ENCODE measurements at places on chromosomes 7 and 10.

- no peak for DNase-seq
These were observed 64.1 kb downstream of the SHOC2 start for GRCh38 chr10:110983466-110983865.

DNA sequence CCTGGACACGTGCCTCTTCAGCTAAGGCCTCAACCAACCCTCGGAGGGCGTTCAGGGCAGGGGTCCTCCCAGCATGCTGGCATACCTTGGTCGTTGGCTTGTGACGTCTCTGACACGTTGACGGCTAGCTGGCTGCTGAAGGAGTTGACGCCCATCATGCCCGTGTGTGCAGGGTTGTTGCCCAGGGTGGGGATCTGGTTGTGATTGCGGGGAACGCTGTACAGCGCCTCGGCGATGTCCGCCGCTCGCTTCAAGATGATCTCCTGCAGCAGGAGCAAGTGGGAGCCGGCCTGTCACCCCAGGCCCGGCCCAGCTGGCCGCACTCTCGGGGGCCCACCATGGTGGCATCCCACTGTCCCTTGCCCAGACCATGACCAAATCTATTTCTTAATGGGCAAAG, 122.0 kb downstream of the EBF3 start:
- no peak for DNase-seq

DNA sequence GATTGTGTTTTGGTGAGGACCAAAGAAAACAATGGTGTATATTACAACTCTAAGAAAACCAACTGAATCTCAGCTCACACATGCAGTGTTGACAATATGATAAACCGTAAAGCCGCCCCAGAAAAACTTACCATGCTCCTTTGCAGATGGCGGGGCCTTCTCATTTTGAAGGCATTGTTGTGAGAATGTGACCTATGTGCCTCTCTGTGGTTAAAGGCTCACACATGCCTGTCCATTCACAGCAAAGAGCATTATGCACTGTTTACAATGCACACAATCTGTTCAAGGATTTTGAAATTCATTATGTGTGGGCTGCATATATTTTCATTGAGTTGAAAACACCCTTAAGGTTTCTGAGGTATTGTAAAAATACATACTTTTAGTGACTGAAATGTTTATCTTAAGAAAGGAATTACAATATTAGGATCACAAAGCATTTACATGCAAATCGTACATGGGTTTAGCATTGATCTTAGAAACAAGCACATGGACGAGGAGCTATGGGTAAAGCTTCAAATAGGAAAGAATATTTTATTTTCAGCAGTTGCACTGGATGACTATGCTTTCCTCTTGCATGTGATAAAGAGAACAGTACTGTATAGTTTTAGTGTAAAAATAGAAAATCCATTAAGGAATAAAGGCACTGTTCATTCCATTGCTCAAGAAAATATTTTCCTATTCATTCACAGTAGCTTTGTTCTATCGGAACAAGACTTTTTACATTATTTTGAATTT, 334.3 kb downstream of the ARL4A start:
- DNase-seq = no peak

- DNase-seq = no peak
These were observed 15.9 kb downstream of the KPNA7 start for GRCh38 chr7:99191869-99192596.

GRCh38 chr7:124930655-124931597, 1.3 kb upstream of the POT1 start:
- no peak for DNase-seq

GRCh38 chr7:73891178-73891885, 30.4 kb downstream of the TMEM270 start:
- no peak for DNase-seq

- no peak for DNase-seq
These were observed 358.8 kb downstream of the PRPF18 start for GRCh38 chr10:13945390-13946208.

DNA sequence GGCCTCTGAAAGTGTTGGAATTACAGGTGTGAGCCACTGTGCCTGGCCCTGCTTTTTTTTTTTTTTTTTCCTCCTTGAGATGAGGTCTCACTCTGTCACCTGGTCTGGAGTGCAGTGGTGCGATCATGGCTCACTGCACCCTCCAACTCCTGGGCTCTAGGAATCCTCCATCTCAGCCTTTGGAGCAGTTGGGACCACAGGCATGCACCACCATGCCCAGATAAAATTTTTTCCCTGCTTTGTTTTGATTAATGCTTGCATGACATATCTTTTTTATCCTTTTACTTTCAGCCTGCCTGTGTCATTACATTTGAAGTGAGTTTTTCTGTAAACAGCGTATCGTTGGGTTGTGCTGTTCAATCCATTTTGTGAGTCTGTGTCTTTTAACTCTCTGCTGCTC, 97.0 kb downstream of the ANKRD61 start:
- no peak for DNase-seq

- no peak for DNase-seq
These were observed 3.7 kb upstream of the FZD9 start for GRCh38 chr7:73429622-73430505.

DNA sequence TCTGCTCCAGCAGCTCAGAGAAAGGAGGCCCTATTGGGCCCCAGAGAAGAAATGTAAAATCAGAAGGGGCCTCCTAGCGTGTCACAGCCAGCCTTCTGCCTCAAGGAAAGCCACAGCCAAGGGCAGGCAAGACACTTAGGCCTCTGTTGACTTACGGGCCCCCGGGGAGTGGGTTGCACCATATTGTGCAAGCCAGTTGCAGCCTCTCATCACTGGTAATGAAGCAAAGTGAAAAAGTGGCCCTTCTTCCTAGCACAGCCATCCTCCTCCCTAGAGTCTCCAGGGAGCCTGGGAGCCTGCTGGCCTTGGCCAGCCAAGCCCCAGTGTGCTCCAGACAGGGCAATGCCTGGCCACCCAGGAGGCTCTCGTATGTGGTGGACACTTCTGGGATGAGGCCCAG, 56.2 kb upstream of the GDF10 start:
- DNase-seq = no peak

DNA sequence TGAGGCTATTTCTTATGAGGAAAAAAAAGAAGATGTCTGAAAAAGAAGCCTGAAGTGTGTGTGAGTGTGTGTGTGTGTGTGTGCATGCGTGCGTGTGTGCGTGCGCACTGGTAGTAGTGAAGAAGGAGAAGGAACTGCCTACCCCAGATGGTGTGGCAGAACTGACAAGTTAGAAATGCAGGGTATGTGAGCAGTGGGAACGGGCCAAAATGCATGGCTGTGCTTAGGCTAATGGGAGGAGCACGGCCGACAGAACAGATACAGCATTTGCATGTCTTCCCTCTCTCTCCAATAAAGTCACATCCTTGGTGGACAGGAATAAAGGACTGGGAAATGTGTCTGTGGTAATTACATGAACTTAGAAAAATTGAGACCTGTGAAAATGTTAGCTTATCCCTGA, 94.3 kb downstream of the IDE start:
- no peak for DNase-seq

DNA sequence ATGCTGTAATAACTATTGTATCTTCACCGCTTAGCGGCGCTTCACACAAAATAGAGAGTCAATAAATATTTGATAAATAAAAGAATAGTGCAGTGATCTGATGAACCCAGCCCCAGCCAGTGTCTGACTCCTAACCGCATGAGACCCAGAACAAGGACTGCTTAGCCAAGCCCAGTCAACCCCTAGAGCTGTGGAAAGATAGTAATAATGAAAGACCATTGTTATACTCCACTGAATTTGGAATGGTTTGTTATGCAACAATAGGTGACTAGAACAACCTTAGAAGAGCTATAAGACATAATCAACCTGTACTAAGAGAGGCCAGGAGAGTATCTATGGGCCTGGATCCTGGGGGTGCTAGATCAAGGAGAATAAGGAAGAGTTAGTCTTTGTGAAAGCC, 230.5 kb upstream of the INHBA start:
- no peak for DNase-seq

DNA sequence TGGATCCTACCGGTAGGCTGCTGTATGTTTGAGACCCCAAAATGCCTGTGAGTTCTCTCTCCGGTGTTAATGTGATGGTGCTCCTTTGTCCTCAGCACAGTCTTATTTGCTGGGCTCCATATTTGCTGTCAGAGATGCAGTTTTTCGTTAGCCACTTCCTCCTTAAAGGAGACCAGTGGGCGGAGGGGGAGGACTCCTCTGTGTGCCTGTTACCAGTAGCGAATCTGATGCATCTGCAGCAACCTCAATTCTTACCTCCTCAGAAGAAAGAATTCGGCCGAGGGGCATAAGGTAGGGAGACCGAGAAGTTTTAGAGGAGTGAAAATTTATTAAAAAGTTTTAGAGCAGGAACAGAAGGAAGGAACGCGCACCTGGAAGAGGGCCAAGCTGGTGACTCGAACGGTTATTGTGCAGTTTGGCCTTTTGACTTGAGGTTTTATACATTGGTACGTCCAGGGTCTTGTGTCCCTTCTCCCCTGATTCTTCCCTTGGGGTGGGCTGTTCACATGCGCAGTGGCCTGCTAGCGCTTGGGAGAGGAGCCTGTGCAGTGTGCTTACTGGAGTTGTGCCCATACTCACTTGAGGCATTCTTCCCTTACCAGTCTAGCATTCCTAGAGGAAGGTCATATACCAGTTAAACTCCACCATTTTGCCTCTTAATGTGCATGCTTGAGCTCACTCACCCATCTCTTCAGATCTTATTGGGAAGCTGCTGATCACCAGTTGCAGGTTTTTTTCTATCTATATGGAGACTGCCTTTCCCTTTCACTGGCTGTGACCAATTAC, 49.5 kb downstream of the GNAI1 start:
- no peak for DNase-seq

- no peak for DNase-seq
These were observed 320.6 kb downstream of the FRMD4A start for GRCh38 chr10:14010101-14010558.

DNA sequence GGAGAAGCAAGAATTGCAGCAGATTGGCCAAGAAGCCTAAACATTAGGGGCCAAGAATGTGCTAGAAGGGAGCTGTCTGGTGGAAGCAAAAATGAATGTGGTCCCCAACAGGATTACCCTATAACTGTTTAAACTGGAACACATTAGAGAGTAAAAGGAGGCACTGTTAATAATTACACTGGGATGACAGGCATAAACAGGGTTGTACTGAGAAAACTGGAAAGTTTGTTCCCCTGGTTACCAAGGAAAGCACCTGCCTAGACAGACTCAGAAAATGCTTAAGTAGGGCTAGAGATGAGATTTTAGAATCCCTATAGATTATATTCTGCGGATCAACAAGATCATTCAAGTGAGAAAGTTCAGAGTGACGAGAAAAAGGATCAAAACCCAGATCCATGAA, 100.8 kb downstream of the CTTNBP2 start:
- DNase-seq = no peak

- no peak for DNase-seq
These were observed 14.2 kb upstream of the NMT2 start for GRCh38 chr10:15182540-15183207.

DNA sequence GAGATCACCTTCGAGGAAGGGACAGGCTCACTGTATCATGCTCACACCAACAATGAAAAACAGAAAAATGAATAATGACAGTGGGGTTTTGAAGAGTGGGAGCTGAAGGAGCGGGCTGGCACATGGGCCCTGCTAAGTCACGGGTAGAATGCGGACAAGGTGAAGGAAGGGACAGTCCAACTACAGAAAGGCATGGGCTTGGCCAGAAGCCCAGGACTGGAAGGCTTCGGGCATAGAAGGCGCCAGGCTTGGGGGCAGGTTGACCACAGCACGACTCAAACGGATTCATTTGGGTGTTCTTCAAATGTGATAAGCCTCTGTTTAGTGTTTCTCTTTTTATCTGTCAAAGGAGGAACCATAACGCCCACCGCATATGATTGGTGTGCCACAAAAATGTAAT, 509.5 kb downstream of the CCSER2 start:
- DNase-seq = no peak
